CD4-positive, alpha-beta T cell treated with Interferon gamma for 1 hour (primary cell): ENCODE measurements at places on chromosomes 13 and 19.

GRCh38 chr13:110499621-110500281, 61.8 kb downstream of the RAB20 start:
- DNase-seq, result no peak

DNA sequence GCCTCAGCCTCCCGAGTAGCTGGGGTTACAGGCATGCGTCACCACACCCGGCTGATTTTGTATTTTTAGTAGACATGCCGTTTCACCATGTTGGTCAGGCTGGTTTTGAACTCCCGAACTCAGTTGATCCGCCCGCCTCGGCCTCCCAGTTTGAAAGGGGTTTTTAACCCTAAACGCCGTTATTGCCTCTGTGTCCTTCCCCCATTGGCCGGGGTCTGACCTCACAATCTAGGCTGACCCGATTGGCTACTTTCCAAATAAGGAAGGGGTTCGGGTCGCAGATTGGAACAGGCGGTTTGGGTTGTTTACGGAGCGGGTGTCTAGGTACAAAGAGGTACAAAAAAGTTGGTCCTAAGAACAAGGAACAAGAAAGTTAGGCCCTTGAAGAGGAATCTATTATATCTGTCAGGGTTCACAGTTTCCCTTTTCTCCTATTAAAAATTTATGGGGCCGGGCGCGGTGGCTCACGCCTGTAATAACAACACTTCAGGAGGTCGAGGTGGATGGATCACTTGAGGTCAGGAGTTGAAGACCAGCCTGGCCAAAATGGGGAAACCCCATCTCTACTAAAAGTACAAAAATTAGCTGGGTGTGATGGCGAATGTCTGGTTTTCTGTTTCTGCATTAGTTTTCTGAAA, 1.0 kb downstream of the ZNF253 start:
- peak; percentile 73 for DNase-seq

DNA sequence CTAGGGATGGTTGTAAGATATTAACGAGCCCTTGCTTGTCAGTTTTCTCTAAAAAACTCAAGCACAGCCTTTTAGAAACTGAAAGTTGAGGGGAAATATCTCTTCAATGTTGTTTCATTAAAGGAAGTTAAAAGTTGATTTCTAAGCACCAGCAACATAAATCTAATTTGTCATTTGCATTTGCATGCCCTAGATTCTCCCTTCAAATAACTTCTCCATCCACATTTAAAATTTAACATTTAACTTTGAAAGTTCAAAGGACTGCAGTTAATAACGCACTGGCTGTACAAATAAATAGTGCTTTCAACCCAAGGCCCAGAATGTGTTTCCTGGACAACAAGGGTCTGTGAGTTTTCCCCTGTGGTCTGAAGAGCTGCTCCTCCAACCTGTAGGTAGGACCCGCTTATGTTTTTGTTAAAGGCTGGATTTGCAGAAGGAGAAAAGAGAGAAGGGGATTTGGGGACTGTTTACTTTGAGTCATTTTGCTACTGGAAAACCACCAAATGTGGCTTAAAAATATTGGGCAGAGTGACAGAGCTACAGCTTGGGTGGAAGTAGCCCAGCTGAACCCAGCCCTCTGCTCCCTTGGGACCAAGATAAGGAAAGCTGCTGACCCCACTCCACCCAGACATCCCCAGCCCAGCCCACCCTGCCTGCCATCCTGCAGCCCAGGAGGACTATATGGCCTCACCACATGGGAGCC, 39.8 kb downstream of the TNFRSF19 start:
- DNase-seq, result no peak

- no peak for DNase-seq
These were observed 53.0 kb downstream of the CHST8 start for GRCh38 chr19:33674626-33675367.

GRCh38 chr13:34816245-34816884, 125.7 kb upstream of the NBEA start:
- no peak for DNase-seq

DNA sequence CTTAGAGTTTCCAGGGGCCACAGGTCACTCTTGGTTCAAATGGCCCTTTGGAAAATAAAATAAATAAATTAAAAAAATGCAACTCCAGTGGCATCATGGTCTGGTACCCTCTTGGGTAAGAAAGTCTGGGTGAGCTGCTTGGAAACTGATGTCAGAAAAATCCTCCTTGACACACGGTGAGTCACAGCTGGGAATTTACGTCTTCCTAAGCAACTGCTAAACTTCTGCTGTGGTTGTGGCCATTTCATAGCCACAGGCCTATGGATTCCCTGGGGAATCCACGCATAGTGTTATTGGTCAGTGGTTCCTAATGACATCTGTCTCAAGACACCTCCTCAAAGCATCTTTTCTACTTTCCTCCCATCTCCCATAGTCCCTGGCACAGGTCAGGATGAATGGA, 220.8 kb downstream of the COG6 start:
- no peak for DNase-seq

- no peak for DNase-seq
These were observed 1.8 kb downstream of the SHISA7 start for GRCh38 chr19:55441319-55441691.

GRCh38 chr13:71477735-71478134, 389.3 kb downstream of the DACH1 start:
- no peak for DNase-seq

DNA sequence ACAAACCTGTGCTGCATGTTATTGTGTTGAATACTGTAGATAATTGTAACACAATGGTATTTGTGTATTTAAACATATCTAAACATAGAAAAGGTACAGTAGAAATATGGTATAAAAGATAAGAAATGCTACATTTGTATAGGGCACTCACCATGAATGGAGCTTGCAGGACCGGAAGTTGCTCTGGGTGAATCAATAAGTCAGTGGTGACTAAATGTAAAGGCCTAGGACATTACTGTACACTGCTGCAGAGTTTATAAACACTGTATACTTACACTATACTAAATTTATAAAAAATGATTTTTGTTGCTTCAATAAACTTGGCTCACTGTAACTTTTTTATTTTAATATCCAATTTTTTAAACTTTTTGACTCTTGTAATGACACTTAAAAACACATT, 34.4 kb downstream of the LMO7 start:
- DNase-seq, result no peak

- peak; percentile 7 for DNase-seq
These were observed 441.5 kb upstream of the KLF12 start for GRCh38 chr13:74575729-74576125.

DNA sequence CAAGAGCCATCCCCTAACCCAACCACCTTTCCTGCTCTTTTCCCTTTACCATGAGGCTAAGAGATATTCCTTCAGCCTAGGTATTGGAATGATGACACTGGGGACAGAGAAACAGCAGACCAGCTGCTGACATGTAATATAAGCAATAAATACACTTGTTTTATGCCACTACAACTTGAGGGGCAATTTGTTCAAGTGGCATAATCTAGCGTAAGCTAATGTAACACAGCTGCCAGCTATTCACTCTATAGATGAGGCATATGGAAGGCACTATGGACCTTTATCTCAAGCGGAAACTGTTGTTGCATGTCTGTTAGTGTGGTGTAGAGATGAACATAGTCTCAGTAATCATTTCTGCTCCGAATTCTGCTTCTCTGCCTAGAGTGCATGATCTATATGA, 111.1 kb downstream of the STARD13 start:
- no peak for DNase-seq
